ENCODE measurements at places on chromosomes 6 and 20.
A peak's percentile ranks its signal among the peaks of the same experiment; 100 is the strongest.

DNA sequence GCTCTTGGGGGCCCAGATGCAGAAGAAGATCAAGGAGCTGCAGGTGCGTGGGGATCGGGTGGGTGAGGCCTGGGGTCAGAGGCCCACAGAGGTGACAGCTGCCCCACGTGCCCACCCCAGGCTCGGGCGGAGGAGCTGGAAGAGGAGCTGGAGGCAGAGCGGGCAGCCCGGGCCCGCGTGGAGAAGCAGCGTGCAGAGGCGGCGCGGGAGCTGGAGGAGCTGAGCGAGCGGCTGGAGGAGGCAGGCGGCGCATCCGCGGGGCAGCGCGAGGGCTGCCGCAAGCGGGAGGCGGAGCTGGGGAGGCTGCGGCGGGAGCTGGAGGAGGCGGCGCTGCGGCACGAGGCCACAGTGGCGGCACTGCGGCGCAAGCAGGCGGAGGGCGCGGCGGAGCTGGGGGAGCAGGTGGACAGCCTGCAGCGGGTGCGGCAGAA, 41.5 kb downstream of the MYH7B start:
- no peak for DNase-seq

GRCh38 chr6:144027932-144028587, 20.0 kb upstream of the PLAGL1 start:
- no peak for DNase-seq

- DNase-seq = no peak
Observed at GRCh38 chr6:87902383-87902782, 145.3 kb upstream of the SPACA1 start.

DNA sequence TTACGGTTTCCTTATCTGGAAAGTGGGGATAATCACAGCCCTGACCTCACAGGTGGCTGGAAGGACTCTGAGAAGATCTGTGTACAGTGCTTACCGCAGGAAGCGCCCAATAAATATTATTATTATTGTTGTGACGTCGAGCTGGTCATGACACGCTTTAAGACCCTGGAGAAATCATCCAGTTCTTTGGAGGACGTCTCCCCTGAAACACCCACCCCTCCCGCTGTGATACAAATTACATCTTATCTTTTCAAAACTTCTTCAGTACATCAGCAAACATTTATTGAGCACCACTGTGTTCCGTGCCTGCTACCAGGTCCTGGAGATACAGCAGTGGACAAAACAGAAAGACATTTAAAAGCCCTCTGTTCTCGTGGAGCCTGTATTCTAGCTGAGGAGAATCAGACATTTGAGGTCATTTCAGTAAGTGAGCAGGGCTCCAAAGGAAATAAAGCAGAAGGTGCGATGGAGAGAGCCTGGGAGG, 118.7 kb downstream of the CEBPB start:
- DNase-seq = no peak

DNA sequence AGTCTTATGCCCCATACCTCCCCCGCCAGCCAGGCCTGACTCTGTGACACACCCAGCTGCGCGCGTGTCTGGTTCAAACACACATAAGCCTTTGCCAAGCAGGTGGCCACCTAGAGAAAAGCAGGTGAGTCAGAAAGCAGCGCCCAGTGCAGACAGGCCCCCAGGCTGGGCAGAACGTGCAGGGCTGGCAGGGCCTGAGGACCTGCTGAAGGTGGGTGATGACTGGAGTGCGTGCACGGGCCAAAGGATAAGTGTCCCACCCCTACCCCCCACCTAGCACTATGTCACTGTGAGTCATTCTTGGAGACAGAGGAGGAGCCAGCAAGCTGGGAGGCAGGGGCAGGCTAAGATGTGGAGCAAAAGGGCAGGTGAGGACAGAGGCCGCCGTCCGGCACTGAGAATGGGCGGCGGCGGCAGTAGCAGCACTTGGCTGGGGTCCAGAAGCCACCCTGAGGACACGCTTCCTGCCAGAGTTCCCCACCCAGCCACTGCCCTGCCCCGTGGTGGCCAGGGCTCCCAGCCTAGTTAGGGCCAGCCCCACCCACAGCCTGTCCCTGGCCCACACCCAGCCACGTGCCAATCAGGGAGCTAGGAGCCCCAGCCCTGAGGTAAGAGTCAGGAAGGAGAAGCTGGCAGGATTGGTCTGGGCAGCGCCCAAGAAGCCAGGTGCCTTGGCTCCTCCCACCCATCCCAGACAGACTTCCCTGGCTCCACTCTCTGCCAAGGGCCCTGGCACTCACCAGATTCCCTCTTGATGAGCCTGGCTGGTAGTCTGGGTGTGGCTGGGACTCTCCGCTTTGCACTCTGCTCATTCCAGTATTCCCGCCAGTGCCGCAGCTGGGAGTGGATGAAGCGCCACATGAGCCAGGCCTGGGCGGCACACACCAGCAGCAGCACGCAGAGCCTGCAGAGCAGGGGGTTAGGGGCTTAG, 72.7 kb downstream of the TRAM2 start:
- DNase-seq = no peak

DNA sequence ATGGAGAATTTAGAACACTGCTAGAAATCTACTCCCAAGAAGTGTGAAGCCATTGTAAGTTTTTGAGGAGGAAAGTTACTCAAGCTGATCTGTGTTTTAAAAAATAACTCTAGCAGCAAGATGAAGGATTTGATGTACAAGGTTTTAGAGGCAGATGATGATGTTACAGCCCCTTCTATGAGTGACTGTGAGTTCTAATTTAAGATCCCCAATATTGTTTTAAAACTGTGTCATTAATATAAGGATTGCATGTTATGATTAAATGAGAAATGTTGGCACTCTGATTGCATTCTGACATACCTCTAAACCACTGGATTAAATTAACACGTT, 293.5 kb downstream of the ADGB start:
- no peak for DNase-seq

GRCh38 chr6:49462599-49462926, 490 bp downstream of the MMUT start:
- DNase-seq = no peak

- DNase-seq = no peak
Observed at GRCh38 chr6:133698272-133698671, 190.6 kb upstream of the TCF21 start.

DNA sequence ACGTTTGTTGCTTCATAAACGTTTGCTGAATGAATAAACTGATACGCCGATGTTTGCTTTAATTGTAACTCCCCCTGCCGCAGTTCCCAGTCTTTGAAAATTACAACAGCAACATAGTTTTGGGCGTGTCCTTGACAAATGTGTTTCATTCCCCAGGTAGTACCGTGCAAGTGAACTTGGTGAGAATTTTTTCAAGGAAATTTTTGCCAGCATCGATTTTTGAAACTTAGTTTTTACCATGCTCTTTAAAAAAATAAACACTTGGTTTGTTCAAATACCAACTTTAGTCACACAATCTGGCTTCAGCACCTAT, 60.1 kb downstream of the FAM217A start:
- no peak for DNase-seq

GRCh38 chr20:13068336-13068735, 59.6 kb downstream of the SPTLC3 start:
- no peak for DNase-seq

- DNase-seq = no peak
Observed at GRCh38 chr6:134882426-134883038, 67.4 kb downstream of the ALDH8A1 start.

- no peak for DNase-seq
Observed at GRCh38 chr6:16993396-16993795, 108.5 kb upstream of the STMND1 start.

GRCh38 chr6:113719545-113719944, 137.6 kb upstream of the MARCKS start:
- no peak for DNase-seq

DNA sequence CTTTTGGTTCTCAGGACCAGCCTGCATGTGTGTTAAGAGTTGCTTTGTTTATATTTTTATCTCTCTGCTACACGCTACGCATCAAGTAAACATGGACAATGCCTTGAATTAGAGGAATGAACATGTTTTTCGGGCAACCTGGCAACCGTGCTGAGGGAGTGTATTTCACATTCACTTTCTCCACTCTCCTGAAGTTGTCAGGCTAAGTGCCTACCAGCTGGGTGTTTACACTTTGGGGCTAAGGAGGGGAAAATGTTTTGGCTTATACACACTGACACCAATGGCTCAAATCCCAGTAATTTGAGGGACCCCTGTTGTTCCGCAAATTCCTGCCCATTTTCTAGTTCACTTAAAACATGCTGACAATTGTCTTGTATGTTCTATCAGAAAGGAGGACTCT, 141.5 kb upstream of the PDE7B start:
- no peak for DNase-seq

DNA sequence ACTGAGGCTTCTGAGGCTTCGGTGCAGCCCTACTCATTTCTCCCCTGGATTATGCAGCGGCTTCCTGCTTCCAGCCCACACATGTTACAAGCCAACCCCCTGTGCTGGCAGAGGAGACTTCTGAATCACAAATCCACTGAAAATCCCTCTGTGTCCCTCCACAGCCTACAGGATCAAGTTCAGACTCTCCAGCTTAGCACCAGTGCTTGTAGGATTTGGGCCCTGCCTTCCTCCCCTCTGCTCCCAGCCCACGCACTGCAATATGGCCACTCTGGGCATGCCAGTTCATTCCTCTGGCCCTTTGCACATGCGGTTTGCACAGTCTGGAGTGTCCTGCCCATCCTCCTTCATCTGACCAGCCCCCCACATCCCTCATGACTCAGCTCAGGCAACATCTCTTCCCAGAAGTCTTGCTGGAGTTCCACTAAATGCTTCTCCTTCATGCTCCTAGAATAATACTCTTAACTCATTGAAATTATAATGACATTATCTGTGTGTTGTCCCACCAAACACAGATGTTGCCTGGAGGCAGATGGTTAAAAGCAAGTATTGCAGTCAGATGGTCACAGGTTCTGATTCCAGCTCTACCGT, 15.9 kb upstream of the MDGA1 start:
- DNase-seq = no peak

GRCh38 chr6:155366325-155366724, 52.0 kb upstream of the TFB1M start:
- DNase-seq = no peak

DNA sequence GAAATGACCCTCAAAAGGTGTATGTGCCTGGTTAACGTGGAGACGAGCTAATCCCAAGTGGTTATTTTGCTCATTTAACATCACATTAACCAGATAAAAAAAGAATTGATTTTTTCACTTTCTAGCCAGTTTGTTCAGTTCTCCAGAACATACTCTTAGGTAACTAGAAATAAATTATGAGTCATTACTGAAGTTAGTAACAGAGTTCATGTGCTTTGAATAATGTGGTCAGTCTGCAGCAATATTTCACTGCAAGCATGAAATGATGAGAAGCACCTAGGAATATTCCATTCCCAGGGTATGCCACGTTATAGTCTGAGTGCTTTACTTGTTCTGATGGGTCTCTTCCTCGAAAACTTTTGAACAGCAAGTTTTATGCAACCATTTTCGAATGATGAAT, 138.3 kb upstream of the INSM1 start:
- DNase-seq = no peak

GRCh38 chr6:10451394-10451793, 36.5 kb upstream of the TFAP2A start:
- DNase-seq = no peak

DNA sequence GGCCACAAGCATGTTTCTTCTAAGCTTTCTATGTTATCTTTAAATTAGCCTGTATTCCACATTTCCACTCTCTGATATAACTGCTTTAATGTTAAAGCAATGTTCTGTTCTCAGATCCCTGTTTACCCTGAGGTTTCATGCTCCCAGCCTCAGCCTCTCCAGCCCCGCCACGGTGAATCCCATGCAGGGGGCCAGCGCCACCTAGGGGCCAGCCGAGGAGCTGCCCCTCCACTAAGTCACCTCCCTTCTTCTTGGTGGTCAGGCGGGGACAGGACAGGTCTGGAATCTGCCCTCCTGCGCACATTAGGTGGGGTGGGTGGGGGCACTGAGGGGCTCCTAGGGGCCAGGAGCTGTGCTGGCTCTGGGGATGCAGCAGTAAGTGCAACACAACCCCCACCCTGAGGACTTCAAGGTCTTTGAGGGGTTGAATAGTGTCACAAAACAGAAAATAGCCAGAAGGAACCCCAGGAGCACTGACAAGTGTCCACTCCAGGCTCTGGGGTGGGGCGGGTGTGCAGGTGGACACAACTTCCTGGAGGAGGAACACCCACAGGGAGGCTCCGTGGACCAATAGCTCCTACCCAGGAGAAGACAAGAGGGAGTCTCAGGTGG, 61.6 kb downstream of the RAB44 start:
- DNase-seq = peak; percentile 83

GRCh38 chr20:59010995-59011873, 4.2 kb upstream of the CTSZ start:
- DNase-seq = no peak

DNA sequence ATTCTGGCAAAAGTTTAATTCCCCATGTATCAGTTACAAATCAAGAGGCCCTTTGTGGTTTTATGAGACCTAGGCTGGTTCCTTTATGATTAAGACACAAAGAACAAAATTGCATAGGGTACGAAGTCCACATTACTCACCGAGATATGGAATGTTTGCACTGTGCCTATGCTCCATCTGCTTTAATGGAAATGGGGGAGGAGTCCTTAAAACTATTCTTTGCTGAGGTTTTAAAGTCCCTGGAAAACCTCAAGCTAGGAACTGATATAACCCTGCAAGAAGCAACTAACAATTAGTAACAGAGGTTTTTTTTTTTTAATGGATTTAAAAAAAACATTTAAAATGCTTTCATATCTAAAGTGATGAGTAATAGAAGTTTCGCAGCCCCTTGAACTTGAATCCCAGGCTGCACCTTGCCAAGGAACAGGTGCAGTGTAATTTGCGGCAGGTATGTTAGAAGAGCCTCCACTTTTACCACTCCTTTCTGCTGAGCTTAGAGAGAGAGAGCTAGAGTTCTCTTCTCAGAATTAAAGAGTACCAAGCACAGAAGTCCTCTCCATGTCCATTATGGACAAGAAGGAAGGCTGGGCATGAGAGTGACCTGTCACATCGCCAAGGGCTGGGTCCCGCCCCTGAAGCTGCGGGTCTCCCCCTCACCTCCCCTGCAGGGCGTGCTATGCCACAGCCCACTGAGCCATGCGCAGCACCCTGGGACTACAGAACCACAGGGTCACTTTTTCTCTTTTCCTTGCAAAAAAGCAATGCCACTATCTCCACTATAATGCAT, 2.3 kb downstream of the SERPINB1 start:
- no peak for DNase-seq

DNA sequence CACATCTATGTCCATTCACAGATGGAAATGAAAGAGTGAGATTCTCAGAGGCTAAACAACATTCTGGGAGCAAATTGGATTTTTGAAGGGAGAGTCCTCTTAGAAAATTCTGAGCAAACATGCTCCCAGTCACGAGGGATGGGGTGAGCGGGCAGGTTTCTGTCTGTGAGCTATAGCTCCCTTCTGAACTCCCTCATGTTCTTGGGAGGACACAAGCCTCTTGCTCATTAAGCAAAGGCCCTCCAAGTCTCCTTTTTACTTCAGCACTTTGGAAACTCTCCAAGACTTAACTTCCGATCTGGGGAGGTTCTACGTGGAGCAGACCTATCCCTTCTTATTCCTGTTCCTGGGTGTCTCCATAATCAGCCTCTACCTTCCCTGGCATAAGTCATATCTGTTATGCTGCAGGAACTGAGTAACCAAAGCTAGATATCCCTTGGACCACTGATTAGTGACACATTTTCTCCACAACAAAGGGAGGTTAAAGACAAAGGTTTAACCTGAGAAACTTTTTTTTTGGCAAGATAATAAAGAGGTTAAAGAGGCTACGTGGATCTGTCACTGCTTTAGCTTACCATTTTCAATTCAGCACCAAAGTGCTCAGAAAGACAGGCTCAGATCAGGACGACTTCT, 33.0 kb upstream of the SMIM29 start:
- no peak for DNase-seq
